ENCODE measurements at places on chromosomes 4 and X.

GRCh38 chr4:19888587-19888986 lies 363.1 kb upstream of the SLIT2 start:
- DNase-seq, result no peak

- no peak for DNase-seq
These were observed 9.4 kb downstream of the ATP2B3 start for GRCh38 chrX:153526801-153527200.

GRCh38 chr4:106035204-106035603 lies 139.9 kb downstream of the NPNT start:
- DNase-seq, result no peak

- no peak for DNase-seq
These were observed 6.9 kb upstream of the TRIM2 start for GRCh38 chr4:153197301-153197700.

GRCh38 chrX:13473442-13474163 lies 95.8 kb upstream of the EGFL6 start:
- no peak for DNase-seq

DNA sequence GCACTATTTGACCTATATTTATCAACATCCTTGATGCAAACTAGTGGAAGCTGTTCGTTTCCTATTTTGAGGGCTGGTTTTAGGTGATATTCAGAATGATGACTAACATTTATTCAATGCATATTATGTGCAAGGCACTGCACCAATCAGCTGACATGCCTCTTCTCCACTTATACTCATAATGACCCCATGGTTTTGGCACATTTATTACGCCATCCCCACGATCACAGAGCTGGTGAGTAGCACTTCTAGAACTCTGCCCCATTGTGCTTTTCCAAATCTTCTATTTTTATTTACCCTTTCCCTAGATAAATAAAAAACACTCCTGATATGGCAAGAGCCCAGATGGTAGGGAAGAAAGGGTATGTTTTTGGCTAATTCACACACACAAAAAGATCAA lies 13.1 kb downstream of the SCML1 start:
- no peak for DNase-seq

- no peak for DNase-seq
These were observed 240.4 kb downstream of the FRMPD4 start for GRCh38 chrX:12378706-12379105.

DNA sequence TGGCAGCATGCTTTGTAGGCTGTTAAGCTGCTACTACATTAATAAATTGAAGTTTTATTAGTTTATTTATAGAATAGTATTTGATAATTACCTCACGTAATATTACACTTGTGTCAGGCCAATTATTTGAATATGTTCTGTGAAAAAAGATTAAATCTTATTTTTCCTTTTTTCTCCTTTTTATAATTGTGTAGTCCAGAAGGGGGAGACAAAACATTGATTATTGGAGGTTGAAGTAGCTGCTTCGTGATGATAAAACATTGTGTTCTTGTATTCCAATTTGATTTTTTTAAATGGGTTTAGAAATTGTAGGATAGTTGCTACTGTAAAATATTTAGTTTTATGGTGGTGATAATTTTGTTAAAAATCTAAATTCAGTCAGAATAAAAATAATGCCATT lies 85.7 kb downstream of the DIAPH2 start:
- DNase-seq, result no peak

DNA sequence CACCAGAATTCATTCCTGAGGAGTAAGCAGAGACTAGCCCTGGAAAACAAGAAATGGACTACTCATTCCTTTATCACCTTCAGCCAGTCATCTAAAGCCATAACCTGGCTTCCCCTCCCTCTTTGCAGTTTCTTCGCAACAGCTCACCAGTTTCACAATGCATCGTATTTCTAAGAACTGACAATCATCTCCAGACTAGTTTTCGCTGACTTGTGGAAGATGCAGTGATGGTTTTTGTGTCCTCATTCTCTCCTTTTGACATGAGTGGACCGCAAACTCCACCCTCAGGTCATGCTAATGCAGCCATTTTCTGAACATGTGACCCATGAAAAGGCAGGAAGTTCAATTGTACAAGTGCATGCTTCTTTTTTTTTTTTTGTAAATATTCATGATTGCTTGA lies 1203.5 kb downstream of the PCDH7 start:
- no peak for DNase-seq

DNA sequence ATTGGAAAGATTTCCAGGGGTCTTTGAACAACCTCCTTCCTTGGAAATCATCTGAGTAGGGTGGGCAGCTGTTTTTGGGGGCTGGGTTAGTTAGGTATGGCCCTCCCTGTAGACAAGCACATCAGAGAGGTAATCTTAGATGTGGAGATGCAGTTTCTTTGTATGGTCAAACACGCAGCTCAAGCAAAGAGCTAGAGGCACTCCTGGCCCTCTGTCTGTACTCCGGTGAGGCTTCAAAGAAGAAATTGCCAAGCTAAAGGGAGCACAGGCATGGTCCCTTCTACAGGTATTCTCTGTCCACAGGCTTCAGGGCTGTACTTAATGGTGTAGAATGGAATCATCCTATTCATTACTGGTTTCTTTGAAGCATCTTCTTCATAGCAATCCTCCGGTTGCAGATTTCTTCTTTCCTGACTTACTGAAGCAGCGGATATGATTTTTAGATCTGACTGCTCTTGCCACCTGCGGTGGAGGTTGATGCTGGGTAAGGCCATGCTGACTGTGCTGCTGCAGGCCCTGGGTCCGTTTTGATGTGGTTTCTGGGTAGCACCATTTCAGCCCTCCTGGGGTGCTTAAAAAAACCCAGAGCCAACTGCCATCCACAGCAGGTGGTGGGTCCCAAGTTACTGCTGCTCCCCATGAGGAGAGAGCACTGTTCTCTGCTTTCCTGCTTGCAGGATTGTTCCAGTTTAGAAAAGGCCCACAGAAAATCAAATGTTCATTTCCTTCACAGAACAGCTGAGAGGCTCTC lies 318.9 kb upstream of the GATB start:
- DNase-seq, result no peak

GRCh38 chr4:7192252-7193029 lies at the start of gene SORCS2:
Gene SORCS2 (plus strand): TSS chr4:7192538.
- DNase-seq, result no peak

GRCh38 chr4:2574009-2574408 lies 37.6 kb downstream of the FAM193A start:
- no peak for DNase-seq

DNA sequence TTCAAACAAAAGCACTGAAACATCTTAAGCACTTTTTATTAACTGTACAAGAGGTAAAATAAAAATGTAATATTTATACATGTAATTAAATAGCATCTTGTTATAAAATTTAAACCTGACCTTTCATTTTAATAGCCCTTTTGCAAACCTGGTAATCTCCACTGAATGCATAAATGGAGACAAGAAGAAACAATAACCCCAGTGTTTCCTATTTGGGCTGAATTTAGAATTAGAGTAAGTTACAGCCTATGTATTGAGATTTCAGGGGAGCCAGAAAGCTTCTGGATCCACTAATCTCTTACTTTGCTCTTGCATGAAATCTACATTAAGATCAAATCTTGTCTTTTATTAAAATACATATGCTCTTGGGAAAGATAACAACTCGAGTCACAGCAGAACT lies 261.8 kb downstream of the ADGRL3 start:
- no peak for DNase-seq

GRCh38 chrX:39445336-39445735 lies 644.1 kb downstream of the MID1IP1 start:
- no peak for DNase-seq

DNA sequence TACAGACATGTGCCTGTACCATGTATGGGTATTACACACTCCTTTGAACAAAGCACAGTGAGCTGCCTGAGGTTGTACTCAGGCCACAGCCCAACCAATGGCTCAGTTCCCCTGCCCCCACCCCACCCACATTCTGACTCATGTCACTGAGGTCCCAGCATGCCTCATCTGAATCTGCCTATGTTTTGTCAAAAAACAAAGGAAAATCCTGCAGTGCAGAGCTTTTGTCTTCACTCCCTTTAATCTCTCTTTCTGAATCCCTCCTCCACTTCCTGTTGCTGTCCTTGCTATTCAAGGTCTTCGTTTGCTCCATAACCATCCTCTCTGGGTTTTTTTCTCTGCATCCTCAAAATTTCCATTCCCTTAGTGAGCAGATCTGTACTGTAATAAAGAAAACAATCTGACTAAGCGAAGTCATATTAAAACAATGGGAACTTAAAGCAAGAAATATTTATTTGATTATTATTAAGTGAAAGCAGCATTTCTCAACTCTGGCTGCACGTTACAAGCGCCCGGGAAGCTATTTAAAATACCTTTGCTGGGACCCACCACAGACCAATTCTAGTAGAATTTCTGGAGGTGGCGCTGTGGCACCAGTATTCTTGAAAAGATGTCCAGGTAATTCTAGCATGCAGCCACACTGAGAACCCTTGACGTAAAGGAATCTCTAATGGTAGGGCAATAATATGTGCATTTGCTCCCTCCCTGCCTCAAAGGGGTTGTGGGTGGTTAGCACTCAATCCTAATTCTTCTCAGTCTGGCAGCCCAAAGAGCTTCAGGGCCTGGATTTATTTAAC lies 8.7 kb downstream of the GUCY2F start:
- no peak for DNase-seq

All from stimulated activated CD8-positive, alpha-beta memory T cell treated with anti-CD3 and anti-CD28 coated beads, Interleukin-2, amount 100 ng/mL, for 1 hour (primary cell).